ENCODE measurements at places on chromosomes 4 and X.

GRCh38 chr4:94516067-94516466 is 64.3 kb downstream of the PDLIM5 start:
- DNase-seq = no peak

DNA sequence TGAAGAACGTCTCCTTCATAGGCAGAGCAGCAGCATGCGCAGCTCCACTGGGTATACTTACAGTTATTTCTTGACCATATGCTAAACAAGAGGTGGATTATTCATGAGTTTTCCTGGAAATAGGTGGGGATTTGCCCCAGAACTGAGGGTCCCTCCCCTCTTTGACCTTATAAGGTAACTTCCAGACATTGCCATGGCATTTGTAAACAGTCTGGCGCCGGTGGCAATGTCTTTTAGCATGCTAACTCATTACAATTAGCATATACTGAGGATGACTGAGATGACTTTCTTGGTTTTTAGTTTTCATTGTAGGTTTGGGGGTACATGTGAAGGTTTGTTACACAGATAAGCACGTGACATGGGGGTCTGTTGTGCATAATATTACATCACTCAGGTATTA is 97.3 kb downstream of the MTNR1A start:
- DNase-seq = no peak

DNA sequence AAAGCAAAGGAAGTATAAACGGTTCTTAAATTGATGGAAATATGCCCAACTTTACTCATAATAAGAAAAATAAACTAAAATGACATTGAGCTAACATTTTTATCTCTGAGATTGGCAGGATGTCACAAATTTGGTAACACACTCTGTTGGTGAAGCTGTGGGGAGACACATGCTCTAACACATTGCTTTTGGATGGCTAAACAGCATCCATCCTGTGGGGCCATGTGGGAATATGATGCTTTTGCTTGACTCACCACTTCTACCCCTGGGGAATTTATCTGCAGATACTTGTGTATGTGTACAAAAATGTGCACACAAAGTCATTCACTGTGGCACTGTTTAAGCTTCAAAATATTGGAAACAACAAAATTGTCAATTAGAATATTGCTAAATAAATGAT is 100.2 kb downstream of the ANAPC4 start:
- no peak for DNase-seq

GRCh38 chr4:89939546-89939945 is 44.9 kb downstream of the MMRN1 start:
- DNase-seq = peak; percentile 16

GRCh38 chr4:79148369-79148768 is 177.5 kb downstream of the NAA11 start:
- no peak for DNase-seq

DNA sequence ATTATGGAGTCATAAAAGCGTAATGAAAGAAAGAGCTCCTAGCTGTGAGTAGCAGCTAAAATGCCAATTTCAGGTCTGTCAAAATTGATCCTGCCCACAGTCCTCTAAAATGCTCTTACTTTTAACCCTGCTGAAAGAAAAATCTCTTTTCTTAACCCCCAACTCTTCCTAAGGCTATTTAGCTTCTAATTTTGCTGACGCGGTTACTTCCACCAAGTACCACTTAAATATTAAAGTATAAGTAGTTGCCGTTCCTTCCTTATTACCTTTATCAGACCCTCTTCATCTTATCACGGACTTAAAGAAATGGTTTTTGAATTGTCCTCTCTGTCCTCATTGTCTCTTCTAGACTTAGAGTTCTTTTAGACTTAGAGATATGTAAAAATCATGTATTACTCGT is 272.2 kb downstream of the FRMPD4 start:
- DNase-seq = no peak

- no peak for DNase-seq
Observed at GRCh38 chr4:185307136-185307950, 88.4 kb downstream of the LRP2BP start.

GRCh38 chrX:120365320-120365719 is 3.4 kb downstream of the ATP1B4 start:
- peak; percentile 70 for DNase-seq

GRCh38 chrX:154300816-154301215 is 5.2 kb downstream of the TKTL1 start:
- DNase-seq = no peak

DNA sequence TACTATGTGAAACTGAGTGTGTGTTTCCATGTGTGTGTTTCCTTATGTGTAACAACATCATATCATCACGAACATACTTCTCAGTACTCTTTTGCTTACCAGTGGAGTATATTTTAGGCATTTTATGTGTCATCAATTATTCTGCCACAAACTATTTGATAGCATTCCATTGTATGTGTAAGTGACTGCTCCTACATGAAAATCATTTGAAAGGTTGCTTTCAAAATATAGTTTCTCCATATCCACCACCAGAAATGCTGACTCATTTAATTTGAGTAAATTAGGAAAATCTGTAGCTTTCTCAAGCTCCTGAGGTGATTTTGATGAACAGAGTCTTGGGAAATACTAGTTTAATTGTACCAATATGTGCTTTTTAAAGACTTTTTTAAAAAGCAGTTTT is 376.2 kb downstream of the PCDH18 start:
- no peak for DNase-seq

DNA sequence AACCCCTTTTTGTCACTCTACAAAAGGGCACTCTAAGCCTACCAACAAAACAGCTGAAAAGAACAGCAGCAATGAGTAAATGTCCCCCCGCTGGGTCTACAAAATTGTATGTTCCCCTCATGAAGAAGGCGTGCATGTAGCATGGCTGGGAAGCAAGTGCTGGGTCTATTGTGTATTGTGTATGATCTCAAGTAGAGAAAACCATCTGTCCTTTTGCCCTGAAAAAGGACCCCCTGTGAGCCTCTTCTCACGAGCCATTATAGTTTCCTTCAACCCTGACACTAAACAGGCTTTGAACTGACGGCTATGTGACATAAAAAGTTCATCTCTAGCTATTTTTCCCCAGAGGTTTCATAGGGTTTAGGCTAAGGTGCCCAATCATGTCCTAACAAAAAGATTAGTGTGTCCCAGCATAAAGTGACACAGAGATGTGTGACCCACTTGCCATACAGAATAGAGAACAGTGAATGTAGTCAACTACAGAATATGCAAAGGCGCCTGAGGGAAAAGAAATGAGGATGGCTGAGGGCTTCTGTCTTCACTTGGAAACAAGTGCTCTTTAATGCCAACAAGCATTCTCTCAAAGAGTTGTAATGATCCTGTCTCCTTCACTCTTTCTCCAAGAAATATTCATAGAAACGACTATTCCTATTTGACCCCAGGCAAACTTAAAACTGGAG is 27.3 kb downstream of the COL25A1 start:
- DNase-seq = no peak

GRCh38 chr4:16255730-16256129 is 29.5 kb upstream of the TAPT1 start:
- DNase-seq = no peak

DNA sequence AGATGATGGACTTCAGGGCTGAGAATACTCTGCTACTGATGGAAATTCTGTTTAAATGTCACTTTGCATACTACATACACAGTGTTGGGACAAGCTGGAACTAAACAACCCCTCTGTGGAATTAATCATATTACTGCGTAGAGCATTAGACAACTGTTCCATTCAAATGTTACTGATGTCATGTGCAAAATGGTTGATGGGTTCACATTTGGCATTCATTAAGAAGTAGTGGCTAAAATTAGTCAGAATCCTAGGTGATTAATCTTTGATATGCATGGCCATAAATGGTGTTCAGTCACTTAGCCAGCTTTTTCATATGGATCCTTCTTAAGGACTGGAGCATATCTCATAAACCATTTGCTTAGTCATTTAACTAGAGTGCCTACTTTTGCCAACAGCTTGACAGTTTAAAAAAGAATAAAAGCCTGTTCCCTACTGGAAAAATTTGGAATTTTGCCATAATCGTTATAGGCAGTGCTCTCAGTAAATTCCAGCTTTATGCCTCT is 105.2 kb downstream of the RNF150 start:
- DNase-seq = peak; percentile 23

DNA sequence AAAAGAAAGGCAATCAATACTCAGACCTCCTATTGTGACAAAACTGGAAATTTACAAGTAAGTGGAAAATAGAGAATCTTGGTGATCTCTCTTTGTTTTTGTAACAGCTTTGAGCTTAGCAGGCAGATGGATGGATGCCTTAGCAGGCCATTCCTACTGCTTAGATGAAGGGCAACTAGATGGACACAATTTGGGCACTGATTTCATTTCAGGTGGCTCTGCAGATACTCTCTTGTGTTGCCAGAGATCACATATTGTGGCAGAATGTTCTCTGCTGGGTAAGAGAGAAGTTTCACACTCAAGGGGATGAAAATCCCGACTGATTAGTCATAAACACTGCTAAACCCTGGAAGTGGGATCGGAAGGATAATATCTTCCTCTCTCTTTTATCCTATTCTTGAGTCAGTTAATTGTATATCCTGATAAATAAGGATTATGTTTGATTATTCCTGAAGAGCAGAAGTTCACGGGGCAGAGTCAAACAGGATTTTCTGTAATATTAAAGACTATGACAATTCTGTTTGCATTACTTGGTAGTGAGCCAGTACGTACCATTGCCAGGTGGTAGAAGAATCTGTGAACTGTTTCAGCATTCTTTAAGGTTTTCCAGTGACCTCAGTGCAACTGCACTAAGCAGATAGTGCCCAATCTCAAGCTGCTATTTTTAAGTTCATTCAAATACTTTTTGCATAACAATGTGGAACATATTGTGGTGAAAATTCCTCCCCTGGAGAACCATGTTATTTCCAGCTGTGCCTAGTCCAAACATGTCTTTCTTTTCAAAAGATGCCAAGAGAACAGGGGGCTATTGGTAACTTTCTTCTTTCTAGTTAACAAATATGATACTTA is 974.3 kb downstream of the FSTL5 start:
- no peak for DNase-seq

DNA sequence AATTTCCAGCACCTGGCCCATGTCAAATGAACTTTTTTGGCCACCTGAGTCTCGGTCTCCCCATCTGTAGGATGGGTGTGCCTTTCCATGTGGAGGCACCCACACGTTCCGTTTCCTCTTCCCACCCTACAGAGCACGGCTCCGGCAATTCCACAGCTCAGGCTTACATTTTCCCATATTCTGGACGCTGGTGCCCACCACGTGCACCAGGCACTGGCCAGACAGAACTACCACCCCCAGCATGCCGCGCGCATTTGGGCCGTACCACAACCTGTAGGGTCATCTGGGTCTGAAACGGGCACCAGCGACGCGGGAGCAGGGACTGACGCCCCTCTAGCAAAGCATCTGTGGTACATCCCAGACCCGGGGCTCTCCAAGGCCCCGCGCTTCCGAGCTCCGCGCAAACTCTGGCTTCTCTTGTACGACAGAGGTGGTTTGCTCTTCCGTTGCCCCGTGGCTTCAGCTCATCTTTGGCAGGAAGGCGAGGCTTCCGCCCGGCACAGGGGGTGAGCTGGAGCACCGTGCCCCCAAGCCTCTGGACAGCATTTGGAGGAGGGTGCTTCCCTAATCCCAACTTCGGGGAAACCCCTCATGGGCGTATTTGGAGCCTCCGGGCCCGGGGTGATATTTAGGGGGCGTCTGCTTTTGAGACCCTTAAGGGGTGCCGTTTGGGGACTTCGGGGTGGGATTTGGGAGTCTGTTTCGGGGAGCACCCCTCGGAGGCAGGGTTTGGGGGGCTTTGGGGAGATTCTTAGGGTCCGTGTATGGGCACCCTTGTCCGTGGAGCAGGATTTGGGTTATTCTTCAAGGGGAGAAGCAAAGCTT is 3.0 kb upstream of the UBA1 start:
- peak; percentile 94 for DNase-seq

GRCh38 chrX:135951291-135951690 is 22.5 kb downstream of the MMGT1 start:
- no peak for DNase-seq

DNA sequence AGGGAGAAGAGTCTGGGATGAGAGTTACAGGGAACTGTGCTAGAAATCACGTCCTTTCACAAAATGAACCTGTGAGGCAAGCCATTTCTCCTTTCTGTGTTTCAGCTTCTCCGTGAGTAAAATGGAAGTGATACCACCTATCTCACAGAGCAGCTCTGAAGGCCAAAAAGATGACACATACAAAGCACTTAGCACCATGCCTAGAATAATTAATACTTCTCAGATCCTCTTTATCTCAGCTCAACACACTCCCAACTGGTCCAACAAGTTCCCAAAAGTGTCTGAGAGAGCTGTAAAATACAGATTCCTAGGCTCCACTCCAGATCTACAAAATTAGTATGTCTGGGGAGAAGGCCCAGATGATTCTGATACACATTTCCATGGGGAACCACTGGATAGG is 38.3 kb downstream of the LHFPL1 start:
- no peak for DNase-seq

DNA sequence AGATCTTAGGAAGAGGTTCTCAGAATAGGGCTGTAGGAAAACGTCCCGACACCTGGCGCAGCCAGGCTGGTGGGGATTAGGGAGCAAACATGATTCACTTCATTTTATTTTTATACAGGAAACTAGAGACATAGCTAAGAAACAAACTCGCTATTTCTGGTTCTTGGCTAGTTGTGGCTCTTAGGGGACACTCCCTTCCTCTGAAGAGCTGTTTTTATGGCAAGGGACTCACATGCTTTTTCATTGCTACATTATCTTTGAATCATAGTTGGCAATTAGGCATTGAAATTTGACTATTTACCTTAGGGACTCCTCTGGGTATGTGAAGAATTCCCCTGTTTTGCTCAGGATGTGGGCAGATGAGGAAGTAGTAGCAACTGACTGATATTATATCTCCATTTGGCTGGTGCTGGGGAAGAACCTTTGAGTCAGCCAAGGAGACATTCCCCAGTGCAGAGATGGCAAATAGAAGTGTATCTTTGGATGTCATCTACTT is 174.5 kb downstream of the SMIM20 start:
- no peak for DNase-seq

DNA sequence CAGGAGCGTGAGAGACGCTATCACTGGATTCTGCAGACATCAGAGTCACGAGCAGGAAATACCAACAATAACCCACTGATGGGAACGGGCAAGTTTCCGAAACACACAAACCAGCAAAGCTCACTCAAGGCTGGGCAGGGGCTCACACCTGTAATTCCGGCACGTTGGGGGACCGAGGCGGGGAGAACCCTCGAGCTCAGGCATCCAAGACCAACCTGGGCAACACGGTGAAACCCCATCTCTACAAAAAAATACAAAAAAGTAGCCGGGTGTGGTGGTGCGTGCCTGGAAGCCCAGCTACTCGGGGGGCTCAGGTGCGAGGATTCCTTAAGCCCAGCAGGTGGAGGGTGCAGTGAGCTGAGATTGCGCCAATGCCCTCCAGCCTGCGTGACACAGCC is 17.2 kb upstream of the GTPBP6 start:
- no peak for DNase-seq

GRCh38 chrX:48695534-48695896 is 1.0 kb upstream of the SUV39H1 start:
- DNase-seq = peak; percentile 81

GRCh38 chrX:68332201-68332731 is 101.0 kb downstream of the OPHN1 start:
- DNase-seq = no peak

All from NCI-H524 (cell line).